Stimulated activated CD4-positive, alpha-beta T cell treated with anti-CD3 and anti-CD28 coated beads, Interleukin-15, amount 100 ng/mL, for 48 hours (primary cell): ENCODE measurements at places on chromosomes 11 and 22.

DNA sequence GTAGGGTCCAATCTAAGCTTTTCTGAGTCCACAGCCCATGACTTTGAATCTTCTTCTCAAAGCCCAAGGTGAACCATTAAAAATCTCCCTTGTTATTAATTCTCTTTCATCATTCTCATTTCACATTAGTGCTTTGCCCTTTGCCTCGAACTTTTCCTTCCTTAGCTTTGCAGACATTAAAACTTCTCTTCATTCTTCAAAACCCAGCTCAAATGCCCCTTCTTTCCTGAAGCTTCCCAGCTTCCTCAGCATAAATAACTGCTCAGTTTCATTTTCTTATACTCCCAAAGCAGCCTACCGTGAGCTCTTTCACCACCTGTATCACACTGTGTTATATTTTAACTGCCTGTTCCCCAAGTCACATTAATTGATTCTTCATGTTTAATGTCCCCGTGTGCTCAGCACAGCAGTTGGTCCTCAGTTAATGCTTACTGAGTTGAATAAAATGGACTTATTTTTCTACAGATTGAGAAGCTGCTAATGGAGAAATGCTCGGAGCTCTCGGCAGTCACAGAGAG lies 62.0 kb downstream of the INSC start:
- DNase-seq, result no peak

DNA sequence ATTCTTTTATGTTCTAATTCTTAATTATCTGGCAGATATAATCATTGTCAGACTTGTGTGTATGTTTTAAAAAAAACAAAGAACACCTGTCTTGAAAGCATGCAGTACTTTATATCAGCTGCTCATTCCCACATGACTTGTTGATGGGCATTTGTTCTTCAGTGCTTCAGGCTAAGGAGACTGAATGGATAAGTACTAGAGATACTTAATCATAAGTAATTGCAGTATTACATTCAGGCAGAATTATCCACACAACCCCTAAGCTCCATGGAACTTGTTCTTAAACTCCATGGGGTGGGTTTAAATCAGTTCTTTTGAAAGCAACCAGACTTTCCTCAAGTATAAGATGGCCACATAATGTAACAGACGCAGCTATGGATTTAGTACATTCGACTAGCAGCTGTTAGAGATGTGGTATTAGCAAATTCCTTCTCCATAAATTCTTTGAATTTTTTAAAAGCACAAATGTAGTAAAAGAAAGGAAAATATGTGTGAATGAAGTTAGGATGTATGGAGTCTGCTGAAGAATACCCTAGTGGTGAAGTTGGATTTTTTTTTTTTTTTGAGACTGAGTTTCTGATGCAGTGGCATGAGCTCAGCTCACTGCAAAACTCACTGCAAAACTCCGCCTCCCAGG lies 3.0 kb downstream of the JAM3 start:
- no peak for DNase-seq

- DNase-seq, result peak; percentile 7
Observed at GRCh38 chr11:95443386-95443785, 212.4 kb upstream of the SESN3 start.

GRCh38 chr11:132045107-132045506 lies 674.7 kb downstream of the NTM start:
- no peak for DNase-seq

- DNase-seq, result no peak
Observed at GRCh38 chr11:86171627-86172026, 72.9 kb upstream of the EED start.

- no peak for DNase-seq
Observed at GRCh38 chr11:75333807-75334140, 17.7 kb downstream of the ARRB1 start.

- no peak for DNase-seq
Observed at GRCh38 chr11:134566311-134566710, 154.3 kb upstream of the B3GAT1 start.

- DNase-seq, result no peak
Observed at GRCh38 chr22:43281394-43281793, 61.8 kb downstream of the SCUBE1 start.

- no peak for DNase-seq
Observed at GRCh38 chr11:65928667-65929066, 9.4 kb downstream of the DRAP1 start.

DNA sequence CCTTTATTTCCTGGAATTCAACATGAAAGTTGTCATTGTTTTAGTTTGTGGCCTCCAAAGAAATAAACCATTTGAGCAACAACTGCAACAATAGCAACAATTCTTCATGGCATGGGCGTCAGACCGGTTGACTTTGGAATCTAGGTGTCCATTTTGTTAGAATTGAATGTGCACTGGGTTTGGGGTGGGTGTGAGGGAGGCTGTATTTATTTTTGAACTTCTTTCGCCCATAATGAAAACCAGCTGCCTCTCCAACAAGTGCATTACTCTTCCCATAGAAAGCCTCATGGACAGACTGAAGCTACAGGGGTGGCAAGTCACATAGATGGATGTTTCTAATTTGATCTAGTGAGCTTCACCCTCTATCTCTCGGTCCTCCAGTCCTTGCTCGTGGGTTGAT lies 85.4 kb downstream of the ADAMTS15 start:
- DNase-seq, result no peak

DNA sequence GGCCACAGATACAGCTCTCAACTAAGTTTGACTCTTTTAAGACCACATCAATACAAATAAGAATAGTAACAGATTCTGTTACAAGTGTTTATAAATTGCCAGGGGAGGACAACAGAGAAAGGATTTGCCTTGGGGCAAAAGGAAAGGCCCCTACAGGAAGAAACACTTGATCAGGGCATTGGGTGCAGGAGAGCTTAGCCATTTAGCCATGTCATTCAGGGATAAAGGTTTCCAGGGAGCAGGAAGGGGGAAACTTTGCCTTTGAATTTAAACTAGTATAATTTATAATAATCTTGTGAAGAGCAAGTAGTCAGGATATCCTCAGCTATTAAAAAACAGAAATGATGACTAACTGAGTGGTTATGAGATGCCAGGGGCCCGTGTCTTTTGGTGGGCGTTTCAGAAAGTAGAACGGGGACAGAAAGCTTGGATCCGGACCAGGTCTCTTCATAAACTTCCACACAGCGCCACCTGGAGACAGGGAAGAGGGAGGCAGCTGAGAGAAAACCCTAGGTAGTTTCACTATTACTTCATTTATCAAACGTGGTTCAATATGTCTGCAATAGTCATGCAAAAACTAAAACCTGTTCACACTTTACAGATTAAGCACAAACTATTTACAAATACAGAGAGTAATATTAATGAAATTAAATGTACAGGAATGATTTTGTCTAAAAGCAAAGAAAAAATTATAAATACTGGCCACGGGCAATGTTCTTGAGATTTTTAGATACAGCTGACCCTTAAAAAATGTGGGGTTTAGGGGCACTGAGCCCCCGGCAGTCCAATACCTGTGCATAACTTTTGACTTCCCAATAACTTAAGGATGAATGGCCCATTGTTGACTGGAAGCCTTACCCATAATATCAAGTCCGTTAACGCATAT lies 11.0 kb upstream of the SLC5A4 start:
- DNase-seq, result peak; percentile 69

GRCh38 chr11:114440971-114441763 lies 1.9 kb downstream of the REXO2 start:
- DNase-seq, result no peak

GRCh38 chr22:41445129-41446056 lies 1.2 kb downstream of the TOB2 start:
- peak; percentile 18 for DNase-seq

- no peak for DNase-seq
Observed at GRCh38 chr11:131108760-131109159, 192.5 kb upstream of the SNX19 start.

GRCh38 chr22:46972901-46973831 lies 210.7 kb downstream of the TBC1D22A start:
- DNase-seq, result no peak

- no peak for DNase-seq
Observed at GRCh38 chr11:18145025-18145424, 12.7 kb downstream of the MRGPRX3 start.

DNA sequence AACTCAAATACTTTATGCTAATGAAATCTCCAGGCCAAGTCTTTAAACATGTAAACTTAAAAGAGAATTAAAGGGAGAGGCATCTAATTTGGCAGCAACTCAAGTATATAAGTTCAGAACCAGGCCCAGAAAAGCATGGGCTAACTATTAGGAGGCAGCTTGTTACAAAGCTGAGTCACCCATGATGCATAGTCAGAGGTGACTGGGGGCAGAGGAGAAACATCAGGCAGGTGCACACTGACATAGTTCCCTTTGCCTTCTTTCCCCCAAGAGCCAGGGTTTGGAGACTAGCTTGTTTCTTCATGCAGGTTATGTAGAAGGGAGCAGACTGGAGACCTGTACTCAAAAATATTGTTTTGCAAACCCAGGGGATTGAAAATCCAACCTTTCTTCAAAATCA lies 619.0 kb downstream of the SOX6 start:
- DNase-seq, result no peak

DNA sequence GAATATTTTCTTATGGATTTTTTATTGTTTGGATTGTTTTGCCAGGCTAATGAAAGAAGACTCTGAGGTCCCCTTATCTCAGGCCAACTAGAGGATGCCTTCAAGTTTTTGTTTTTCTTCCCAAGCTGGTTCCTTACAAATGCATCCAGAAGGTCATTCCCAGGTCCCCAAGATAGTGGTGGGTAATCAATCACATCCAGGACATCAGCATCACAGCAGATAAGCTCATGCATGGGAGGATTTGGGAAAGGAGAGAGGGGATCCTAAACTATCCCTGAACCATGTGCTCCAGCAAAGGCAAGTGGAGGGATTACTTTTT lies 20.7 kb downstream of the FZD4 start:
- no peak for DNase-seq

GRCh38 chr11:100777103-100777502 lies 90.0 kb downstream of the ARHGAP42 start:
- no peak for DNase-seq

- DNase-seq, result no peak
Observed at GRCh38 chr22:26559961-26560575, 29.9 kb downstream of the TPST2 start.

- no peak for DNase-seq
Observed at GRCh38 chr11:55826919-55827318, at the start of gene OR5L2. TSS of gene OR5L2 (plus strand) at chr11:55827219. CDS start at chr11:55827219, 0 bp downstream.

GRCh38 chr22:27241430-27242321 lies 559.9 kb downstream of the MN1 start:
- no peak for DNase-seq

DNA sequence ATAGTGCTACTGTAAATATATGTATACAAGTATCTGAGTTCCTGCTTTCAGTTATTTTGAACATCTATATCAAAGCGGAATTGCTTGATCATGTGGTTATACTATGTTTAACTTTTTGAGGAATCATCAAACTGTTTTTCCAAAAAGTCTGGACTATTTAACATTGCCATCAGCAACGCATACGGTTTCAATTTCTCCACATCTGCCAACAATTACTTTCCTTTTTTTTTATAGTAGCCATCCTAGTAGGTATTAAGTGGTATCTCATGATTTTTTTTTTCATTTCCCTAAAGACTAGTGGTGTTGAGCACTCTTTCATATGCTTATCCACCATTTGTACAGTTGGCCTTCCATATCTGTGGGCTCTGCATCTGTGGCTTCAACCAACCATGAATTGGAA lies 1.3 kb upstream of the UBE4A start:
- no peak for DNase-seq

DNA sequence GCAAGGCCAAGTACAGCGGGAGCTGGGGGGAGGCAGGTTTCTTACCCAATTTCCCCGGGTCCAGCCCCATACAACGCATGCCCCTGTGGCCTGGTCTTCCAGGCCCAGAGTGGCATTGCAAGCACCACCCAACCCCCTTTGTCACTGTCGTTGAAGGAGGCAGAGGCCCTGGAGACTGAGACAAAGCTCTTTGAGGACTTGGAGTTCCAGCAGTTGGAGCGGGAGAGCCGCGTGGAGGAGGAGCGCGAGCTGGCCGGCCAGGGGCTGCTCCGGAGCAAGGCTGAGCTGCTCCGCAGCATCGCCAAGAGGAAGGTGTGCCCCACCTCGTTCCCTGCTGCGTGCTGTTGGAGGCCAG lies 27.8 kb downstream of the PHLDB1 start:
- DNase-seq, result no peak

GRCh38 chr22:39529487-39529851 lies 3.1 kb downstream of the RPS19BP1 start:
- DNase-seq, result no peak

DNA sequence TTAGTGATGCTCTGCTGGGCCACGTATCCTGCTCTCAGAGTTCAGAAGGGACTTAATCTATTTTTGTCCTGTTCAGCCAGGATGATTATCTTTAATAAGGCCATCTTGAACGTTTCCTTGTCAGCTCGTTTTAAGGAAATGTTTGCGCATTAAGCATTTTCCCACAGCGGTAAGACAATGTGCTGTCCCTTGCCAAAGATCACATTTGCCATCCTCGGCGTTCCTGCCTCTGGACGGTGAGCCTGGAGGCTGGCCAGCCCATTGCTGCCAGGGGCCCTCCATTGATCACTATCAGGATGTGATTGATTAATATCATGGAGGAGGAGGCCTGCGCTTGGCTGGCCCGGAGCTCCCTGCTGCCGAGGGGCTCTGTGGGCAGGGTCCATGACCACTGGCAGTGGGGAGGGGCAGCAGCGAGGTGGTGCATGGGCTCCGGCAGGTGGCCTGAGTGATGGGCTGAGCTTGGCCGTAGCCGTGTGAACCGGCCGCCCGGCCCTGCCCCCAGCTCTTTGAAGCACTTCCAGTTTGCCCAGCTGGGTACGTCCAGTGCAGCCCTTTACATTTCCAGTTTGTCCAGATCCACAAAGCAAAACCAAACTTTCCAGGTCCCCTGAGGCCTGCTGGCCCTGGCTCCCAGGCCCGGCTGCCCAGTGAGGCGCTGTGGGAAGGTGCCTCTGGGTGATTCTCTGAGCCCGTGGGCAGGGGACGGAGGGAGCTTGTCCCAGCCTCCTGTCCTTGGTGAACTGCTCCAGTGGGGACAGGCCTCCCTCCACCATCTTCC lies 49.5 kb upstream of the SMIM38 start:
- no peak for DNase-seq

DNA sequence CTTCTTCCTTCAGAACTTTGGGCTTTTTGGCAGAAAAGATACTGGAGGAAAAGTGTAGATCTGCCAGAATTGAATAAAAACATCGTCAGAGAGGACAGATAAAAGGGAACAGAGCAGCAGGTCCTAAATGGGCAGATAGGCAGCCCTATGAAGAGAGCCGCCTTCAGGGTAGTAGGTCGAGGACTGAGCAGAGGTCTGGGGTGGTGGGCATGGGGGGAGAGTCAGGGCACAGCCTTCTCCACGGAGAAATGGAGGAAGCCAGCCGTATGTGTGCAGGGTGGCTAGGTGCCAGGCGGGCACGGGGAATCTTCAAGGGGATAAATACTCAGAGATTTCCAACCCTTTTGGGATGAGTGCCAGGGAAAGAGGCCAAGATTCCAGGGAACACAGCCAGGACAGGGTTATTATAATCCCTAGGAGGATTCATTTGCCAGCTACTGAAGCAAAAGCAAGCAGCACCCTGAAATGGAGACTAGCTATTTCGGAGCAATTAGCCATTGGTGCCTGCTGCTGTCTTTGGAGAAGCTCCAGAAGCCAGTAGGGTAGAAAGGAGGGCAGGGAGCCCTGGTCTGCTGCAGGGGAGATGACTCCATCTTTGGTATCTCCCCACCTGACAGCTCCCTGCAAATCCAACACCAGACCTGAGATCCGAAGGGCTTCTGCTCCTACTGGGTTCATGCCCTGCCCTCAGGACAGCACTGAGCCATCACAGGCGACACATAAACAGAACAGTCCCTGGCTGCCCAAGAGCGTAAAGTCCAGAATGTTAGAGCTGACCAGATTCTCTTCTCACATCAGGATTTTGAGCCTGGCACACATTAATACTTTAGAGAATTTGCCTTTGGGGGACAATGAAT lies 174.5 kb upstream of the NTM start:
- no peak for DNase-seq

GRCh38 chr11:96036863-96037262 lies 113.0 kb upstream of the MTMR2 start:
- no peak for DNase-seq
